ENCODE measurements at places on chromosomes 12 and 14. TPM values are rescaled to one million over a fixed set of nuclear protein-coding genes. Genes with fewer than 3 reads are reported as not detected.

DNA sequence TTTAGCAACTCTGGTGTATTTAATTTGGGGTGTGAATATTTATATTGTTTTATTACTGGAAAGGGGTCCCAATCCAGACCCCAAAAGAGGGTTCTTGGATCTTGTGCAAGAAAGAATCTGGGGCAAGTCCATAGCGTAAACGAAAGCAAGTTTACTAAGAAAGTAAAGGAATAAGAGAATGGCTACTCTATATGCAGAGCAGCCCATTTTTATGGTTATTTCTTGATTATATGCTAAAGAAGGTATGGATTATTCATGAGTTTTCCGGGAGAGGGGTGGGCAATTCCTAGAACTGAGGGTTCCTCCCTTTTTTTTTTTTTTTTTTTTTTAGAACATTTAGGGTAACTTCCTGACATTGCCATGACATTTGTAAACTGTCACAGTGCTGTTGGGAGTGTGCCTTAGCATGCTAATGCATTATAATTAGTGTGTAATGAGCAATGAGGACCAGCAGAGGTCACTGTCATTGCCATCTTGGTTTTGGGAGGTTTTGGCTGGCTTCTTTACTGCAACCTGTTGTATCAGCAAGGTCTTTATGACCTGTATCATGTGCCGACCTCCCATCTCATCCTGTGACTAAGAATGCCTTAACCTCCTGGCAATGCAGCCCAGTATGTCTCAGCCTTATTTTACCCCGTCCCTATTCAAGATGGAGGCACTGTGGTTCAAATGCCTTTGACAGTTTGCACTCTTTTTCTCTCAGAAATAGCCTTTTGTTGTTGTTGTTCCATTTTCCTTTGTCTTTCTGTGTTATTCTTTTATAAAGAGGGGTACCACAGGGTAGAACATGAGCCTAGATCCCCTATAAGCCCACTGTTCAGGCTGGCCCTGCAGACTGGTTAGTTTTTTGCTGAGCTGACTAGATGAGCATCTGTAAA is 75.5 kb upstream of the DCD start:
- no peak for ATAC-seq

- no peak for ATAC-seq
Measured at GRCh38 chr14:68297876-68298468, 478.4 kb downstream of the RAD51B start.

The TECPR2 gene
- 10.9 TPM for total RNA-seq

DNA sequence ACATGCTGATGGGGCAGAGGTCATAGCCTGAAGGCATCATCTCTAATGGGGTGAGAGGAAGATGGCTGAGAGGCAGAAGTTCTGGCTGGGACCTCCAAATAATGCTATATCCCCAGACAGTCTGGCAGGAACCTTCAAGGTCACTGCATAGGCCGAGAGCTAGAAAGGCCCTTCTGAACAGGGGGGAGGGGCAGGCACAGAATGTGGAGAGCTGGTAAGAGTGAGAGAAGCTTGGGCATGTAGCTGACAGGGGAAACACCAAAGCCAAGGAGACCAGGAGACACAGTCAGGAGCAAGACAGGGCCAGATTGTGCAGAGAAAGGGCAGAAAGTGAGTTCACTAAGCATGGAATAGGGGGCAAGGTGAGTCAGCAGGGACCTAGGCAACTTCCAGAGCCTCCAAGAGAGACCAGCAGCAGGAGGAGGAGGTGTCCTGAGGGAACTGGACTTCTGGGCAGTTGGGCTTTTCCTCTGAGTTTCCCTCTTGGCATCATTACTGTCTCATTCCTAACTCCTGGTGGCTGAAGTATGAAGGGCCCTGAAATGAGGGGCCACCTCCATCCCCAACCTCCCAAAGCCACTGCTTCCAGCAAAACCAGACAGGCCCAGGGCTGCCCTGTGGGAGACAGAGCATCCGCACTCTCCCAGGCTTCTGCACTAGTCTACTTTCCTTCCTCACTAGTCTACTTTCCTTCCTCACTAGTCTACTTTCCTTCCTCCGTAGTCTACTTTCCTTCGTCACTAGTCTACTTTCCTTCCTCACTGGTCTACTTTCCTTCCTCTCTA is 17.1 kb downstream of the ANO2 start:
- no peak for ATAC-seq

The FOXG1 gene
- not detected for total RNA-seq

The GALC gene
- total RNA-seq: 5.3 TPM

DNA sequence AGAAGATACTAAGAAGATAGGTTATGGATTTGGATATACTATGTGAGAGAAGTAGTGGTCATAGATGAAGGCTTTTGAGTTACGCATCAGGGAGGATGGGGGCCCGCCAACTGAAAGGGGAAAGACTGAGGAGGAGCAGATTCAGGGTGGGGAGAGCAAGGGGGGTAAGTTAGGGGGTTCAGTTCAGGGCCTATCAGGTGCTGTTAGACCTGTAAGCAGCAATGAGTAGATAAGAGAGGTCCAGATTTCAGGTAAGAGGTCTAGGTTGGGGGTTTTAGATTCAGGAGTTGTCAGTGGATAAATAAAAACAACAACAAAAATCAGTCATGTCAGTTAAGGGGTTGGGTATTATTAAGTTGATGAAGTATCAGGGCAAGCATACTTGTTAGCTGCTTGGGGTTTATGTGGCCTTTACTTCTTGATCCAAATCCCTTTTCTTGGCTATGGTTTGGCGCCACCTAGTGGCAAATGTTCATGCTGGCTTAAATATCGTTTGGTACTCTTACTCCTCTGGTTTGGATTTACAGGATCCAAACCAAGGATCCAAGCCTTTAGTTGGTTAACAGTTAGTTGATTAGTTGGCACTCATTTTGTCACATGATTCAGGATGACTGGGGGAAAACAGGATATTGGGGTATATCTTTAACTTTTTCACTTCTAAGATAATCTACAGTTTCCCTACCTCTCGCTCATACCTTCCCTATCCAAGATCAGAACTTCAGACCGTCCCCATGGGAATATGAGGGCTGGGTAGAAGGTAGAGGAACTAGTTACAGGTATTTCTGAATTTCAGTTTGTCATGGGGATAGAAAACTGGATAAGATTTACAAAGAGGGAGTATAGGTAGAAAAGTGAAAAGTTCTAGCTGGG is 65.1 kb downstream of the PCNX1 start:
- ATAC-seq: peak; percentile 64

DNA sequence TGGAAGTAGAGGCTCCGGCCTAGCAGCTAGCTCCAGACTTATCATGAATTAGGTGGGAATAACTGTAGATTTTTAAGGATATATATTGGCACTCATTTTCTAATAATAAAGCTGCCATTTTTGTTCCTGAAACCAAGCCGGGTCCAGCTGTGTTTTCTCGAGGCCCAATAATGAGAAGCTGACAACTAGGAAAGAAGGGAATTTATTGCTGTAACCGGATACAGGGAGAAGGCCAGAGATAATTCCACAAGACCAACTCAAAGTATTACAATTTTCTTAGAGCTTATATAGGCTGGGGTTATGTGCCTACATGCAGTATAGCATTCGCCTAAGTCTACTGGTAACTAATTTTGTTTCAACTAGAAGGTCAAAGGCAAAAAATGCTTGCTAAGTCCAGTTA is 122.3 kb upstream of the FBXO33 start:
- ATAC-seq: no peak

DNA sequence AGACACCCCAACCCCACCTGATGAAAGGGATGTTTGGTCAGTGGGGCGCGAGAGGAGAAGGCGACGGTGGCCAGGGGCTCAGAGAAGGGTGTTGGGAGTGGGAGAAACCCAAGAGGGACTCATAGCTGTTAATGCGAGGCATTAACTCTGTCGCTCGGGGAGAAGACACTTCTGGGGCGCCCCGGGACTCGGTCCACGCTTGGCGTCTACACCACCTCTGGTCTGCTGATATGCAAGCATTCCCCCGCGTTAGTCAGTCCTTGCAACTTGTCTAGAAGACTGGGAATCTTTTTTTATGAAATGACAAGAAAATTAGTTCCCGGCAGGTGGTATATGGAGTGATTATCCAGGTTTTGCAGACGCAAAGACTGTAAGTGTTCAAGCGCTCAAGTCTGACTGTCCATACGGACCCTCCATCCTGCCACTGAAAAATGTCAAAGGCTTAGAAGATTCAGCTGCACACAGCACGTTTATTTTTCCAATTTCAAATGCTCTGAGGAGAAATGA is 360 bp upstream of the SLC35F4 start:
- ATAC-seq: no peak

The FANCM gene
- total RNA-seq: 4.9 TPM

GRCh38 chr14:59344016-59344415 is 121.2 kb downstream of the GPR135 start:
- no peak for ATAC-seq

The INHBC gene
- not detected for total RNA-seq

GRCh38 chr14:31410048-31410650 is 10.2 kb downstream of the HEATR5A start:
- ATAC-seq: no peak

The PTCSC3 gene
- not detected for total RNA-seq

GRCh38 chr14:76531085-76531484 is 155.1 kb downstream of the ESRRB start:
- no peak for ATAC-seq

GRCh38 chr12:130573766-130574165 is 142.3 kb downstream of the RIMBP2 start:
- ATAC-seq: no peak

- no peak for ATAC-seq
Measured at GRCh38 chr12:117027251-117028086, 71.7 kb downstream of the TESC start.

The VAMP1 gene
- 1.6 TPM for total RNA-seq

GRCh38 chr14:71220462-71220861 is 313.2 kb downstream of the PCNX1 start:
- no peak for ATAC-seq

GRCh38 chr12:97257726-97258125 is 204.9 kb upstream of the RMST start:
- no peak for ATAC-seq

- peak; percentile 51 for ATAC-seq
Measured at GRCh38 chr12:103771466-103771865, 69.6 kb downstream of the NT5DC3 start.

The VRTN gene
- total RNA-seq: not detected

DNA sequence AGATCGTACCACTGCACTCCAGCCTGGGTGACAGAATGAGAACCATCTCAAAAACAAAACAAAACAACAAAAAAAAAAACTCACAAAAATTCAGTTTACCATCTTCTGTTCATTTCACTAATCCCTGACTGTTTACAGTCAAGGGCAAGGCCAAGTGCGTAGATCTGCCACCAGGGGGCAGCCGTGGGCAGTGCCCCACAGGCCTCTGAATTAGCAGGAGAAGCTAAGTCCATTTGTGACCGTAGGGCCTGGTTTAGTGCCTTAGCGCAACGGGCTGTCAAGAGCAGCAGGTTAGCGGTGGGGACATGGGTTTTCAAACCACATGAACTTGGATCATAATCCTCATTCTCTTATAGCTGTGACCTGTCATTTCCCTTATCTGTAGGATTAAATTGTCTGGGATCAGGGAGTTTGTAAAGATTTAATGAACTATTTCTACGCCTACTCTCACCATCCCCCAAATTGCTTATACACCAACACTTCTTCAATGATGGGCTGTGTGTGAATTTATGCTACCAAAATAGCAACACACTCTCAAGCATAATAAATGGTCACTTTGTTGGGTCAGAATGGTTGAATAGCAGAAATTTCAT is 49.0 kb downstream of the KCTD10 start:
- peak; percentile 76 for ATAC-seq

DNA sequence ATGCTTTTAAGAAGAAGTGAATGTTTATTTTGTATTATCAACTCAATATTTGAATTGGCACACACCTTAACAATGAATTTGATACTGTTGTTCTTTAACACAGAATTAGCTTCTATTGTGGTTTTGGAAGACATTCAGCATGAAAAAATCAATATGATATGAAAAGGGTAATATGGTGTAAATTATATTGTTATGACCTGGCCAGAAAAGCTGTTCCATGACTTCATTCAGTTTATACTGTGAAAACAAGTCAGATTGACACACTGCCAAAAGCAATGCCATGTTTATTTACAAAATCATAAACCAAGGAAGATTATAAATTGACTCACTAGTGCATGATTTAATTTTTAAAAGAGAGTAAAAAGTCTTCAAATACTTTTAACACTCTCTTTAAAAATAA is 851.4 kb upstream of the SEL1L start:
- ATAC-seq: no peak

- no peak for ATAC-seq
Measured at GRCh38 chr12:82682851-82683261, 3.9 kb upstream of the TMTC2 start.

The KRT2 gene
- not detected for total RNA-seq

- no peak for ATAC-seq
Measured at GRCh38 chr14:24576771-24577170, 721 bp upstream of the CTSG start.

The NEDD8 gene
- total RNA-seq: 131 TPM

The DBX2 gene
- total RNA-seq: not detected

DNA sequence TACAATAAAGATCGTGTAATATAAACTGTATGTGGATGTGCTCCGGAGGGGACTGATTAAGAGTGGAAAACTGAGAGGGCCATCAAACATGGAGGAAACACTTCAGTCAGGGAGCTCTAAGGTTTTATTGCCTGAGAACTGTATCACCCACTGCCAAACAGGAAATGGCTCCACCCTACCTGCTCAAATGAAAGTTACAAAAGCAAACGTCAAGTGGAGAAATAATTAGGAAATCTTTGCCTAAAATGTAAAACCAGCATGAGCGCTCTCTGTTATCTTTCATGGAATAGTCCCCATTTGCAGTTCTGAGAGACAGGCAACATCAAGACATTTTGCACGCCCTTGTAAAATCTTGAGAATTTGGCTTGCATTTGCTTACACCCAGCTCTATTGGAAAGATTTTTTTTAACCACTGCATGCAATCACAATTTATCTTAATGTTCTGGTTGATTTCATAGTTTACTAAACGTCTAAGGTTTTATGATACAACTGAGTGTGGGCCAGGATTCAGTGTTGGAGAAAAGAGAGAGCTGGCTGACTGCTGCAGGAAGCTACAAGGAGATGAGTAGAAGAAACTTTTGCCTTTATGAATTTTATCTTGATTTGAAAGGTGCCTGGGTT is 344.0 kb upstream of the PRICKLE1 start:
- no peak for ATAC-seq

GRCh38 chr14:91843437-91843836 is 23.9 kb downstream of the TC2N start:
- ATAC-seq: no peak

GRCh38 chr14:70822530-70823185 is 13.3 kb upstream of the MAP3K9 start:
- peak; percentile 13 for ATAC-seq

- ATAC-seq: no peak
Measured at GRCh38 chr14:74660167-74660566, 48.1 kb upstream of the LTBP2 start.

DNA sequence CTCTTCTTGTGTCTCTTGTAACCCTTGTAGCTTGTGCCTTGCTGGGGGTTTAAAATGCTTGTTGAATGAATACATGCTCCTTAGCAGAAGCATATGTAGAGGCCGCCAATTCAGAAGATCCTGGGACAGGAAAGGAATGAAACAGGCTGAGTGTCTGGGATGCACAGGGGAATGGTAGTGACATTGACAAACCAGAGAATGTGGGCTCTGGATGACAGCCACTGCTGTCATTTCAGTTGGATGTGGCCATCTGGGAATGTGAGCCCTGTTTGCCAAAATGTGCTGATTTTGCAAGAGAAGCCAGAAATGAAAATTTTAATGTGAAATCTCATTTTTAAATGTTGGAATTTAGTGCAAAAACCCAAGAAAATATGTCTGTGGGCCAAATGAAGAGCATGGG is 136.8 kb downstream of the DACT1 start:
- no peak for ATAC-seq

The C12orf50 gene
- not detected for total RNA-seq

GRCh38 chr12:88142610-88142991 is 494 bp downstream of the TMTC3 start:
- peak; percentile 11 for ATAC-seq

The RD3L gene
- total RNA-seq: not detected

The TSPAN19 gene
- not detected for total RNA-seq

The NKX2-1 gene
- total RNA-seq: not detected

All from esophagus mucosa (tissue), 1 donor.